ENCODE measurements at places on chromosomes 1 and 21.

DNA sequence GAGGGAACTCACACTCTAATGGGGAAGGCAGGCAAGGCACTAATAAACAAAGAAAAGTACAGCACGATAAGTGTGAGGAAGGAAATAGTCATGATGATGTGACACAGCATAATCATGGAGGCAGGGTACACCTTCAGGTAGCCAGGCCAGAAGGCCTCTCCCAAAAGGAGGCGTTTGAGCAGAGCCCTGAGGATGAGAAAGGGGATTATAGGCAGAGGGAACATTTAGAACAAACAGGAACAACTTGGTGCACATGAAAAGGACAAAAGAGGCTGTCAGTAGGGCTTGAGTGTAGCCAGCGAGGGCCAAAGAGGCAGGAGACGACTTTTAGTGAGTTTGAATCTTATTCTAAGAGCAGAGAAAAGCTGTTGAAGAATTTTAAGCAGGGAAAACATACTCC is 33.4 kb upstream of the CRNN start:
- DNase-seq: no peak

DNA sequence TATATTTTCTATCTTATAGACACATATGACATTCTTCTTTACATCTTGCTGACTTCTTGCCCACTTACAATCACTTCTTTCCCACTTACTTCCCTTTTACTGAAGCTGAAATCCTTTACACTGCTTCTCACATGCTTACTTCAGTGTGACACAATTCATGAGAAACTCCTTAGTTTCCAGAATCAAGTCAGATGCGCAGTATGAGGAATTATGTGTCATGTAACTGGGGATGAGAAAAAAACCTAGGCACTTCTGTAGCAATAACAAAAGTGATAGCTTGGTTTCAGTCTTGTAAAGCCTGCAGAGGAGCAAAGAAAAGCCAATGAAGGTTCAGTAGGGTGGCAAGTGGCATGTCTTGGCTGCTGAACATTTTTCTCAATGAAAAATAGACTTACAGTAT is 566.2 kb upstream of the RGS18 start:
- no peak for DNase-seq

GRCh38 chr1:220880726-220881506 is 1.7 kb downstream of the HLX start:
- no peak for DNase-seq

DNA sequence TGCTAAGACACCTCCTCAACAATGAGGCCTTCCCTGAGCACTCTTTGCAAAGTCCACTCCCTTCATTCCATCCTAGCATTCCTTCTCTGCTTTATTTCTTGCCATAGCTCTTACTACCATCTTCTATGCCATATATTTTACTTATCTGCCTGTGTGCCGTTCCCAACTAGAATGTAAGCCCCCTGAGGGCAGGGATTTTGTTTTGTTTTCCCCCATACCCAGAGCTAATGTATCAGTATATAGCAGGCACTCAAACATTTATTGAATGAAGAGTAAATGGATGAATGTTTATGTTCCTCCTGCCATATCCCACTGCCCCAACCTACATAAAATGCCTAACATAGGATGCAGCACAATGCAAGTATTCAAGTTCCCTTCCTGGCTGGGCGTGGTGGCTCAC is 14.9 kb upstream of the PPP1R15B start:
- no peak for DNase-seq

- no peak for DNase-seq
Measured at GRCh38 chr1:155643230-155643629, 33.2 kb downstream of the MSTO1 start.

GRCh38 chr1:154707901-154708463 is 100.0 kb upstream of the ADAR start:
- no peak for DNase-seq

GRCh38 chr1:245225322-245226202 is 70.8 kb downstream of the KIF26B start:
- DNase-seq: no peak

GRCh38 chr1:101115112-101115511 is 89.5 kb upstream of the DPH5 start:
- no peak for DNase-seq

DNA sequence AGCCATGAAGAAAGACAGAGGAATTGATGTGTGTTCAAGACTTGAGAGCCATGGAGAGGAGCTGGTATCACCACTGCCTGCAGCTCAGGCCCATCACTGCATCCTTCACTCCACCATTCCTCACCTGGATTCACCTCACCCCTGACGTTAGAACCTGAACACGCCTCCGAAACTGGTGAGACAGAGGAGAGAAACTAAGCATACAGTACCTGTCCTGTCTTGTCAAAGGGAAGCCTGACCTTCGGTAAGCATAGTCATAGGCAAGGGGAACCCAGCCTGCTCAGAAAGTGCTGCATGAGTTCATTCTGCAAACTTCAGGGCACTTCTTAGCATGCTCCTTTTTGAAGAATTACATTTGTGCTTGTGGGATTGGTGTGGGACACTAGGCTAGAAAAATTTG is 425.8 kb downstream of the DSCAM start:
- DNase-seq: no peak
